ENCODE measurements at places on chromosomes 2 and 18.

DNA sequence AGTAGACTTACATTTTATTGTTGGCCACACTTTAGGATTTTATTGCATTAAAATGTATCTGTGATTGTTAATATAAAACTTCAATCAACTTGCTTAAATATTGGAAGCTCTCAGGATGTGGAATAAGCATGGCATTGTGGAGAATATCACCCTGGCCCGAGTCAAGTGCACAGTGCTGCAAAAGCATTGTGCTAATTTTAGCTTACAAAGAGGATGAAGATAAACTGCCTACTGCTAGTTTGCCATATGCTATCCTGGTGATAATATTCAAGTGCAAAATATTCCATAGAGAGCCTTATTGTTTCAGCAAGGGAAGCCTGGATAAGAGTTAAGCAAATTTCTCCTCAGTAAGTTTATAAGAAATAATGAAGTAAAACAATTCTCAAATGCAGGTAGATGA is 54.5 kb downstream of the MEIS1 start:
- DNase-seq: no peak

DNA sequence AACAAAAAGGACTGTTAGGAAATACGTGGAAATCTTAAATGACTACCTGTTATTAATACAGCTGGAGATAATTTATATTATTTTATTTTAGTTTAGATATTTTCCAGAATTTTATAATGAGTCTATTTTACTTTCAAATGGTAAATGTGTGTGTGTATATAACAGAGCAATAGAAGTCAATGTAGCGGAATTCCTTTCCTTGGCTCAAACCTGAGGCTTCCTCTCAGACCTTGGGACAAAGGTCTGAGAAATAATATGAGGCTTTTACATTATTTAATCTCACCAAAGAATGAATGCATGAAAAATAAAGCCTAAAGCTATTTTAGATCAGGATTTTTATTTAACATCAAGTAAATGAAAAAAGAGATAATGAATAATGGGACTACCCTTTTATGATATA is 65.7 kb downstream of the SLC8A1 start:
- DNase-seq: no peak

DNA sequence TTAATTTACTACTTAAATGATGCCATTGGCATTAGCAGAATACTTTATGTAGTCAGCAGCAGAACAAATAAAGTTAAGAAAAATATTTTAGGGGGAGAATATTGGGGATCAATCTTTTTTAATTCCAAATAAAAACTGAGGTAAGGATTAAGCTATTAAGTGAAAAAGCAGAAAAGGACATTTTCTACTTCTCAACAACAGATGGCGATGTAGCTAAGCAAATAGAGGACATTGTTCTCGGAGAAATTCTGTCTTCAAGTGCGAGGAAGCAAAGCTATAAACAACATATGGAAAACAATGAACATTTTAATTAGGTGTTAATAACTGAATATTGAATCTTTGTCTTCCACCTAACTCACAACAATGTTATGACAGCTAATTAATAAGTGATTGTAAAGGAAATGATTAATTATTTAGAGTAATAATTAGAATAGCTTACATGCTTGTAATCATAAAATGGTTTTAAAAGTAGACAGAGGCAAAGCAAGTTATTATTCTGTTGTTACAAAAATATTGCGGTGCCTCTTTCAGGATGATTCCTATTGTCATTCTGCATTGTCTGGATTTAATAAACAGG is 32.9 kb upstream of the CCDC93 start:
- peak; percentile 44 for DNase-seq

DNA sequence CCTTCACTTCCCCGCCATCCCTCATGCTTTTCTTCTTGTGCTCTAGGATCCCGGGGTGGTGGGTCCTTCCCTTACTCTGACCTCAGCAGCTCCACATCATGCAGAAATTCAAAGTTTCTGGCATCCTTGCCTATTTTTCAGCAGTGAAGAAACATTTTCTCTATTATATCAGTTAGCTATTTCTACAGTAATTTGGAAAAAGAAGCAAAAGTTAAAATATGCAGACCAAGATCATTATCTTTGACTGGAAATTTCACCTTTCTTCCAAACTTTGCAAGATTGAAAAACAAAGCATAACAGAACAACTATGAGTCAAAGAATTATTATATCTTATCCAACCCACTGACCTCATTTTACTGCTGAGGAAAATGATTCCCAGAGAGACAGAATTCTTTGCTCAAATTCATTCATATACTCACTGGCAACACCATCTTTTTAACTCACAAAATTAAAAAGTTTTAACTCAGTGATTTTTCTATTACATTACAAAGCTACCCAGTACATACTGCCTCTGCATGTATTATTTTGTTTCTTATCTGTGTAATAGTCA is 40.5 kb downstream of the ANTXR1 start:
- DNase-seq: no peak

DNA sequence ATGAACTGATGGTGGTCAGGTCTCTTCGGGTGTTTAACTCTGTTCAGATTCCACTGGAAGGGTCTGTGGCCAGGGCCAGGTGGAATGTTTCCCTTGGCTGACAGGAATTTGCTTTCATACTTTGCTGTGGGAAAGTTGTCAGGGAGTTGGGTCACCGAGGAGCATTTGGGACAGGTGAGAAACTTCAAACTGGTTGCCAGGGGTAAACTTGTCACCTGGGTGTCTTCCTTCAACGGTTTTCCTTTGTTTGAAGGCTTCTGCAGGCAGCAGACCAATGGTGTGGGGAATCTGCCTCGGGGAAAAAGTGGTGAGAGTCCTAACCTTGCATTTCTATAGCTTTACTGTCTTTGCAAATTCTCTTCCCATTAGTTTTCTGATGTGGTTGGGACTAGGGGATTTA is 92.2 kb downstream of the TGFA start:
- no peak for DNase-seq

DNA sequence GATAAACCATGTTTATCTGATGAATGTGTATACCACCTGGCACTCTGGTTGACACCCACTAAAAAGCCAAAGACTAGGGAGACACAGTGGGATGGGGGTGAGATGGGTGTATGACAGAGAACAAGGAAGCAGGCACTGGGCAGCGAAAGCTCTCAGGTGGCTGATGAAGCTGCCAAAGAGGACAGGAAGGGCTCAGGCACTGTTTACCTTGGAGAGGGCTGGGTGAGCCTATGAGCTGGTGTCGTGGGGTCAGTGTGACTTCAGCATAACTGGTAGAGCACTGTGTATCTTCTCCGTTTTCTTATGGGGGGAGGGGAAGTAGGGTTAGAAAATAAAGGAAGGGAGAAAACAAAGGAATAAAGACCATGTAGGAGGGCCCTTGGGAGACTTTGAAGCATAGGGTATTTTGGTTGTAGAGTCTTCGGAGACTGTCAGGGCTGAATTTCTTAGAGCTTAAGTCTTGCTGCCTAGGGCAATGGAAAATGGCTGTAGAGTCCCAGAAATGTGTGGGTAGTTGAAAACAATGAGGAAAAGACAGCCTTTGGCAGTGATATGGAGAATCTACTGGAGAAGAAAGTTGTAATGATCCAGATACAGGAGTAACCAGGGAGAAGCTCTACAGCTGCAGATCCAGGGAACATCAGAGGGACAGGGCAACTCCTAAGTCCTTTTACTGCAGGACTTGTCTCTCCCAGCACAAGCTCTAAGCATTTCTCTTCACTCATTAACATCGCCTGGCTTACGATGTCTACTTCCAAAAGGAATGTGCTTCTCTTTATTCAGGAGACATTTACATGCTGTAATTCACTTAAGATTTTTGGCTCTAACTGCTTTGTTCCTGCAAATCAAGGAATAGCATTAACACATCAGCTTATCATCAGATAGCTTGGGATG is 120.0 kb downstream of the AQP4 start:
- DNase-seq: no peak

DNA sequence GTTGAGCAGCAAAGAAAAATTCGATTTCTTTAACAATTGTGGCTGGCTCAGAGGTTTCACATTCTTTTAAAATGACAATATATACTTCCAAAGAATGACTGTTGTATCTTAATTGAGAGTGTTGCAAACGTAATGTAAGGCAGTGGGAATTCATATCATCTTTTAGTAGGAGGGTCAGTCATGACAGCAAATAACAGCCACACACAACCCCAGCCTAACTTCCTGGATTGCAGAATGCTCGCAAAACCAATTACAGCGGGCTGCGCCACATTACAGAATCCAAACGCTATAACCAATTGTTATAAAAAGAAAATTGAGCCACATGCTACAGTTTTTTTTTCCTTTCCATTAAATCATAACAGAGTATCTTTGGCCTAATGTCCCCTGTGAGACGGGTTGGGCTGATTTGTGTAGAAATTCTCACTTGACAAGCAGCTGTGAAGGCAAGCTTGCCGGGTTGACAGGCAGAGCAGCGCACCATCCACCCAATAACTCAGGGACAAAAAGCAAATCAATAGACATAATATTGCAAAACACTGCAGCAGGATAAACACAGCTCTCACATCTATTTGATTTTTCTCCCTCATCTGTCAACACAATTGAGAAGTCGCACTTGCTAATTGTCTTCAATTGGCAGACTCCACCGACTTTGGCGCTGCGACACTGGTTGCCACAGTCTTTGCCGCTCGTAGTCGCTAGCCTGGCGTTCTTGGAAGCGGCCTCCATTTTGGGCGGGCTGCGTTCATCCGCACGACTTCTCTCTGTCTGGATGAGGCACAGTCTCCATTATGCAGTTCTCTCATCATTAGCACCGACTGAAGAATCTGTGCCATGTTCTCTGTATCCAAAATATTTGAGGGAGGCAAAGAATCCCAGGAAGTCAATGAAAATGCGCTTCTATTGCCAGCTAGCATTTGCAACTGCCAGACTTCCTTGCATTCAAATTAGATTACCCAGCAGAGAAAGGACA is 95.0 kb upstream of the CCDC68 start:
- DNase-seq: no peak

DNA sequence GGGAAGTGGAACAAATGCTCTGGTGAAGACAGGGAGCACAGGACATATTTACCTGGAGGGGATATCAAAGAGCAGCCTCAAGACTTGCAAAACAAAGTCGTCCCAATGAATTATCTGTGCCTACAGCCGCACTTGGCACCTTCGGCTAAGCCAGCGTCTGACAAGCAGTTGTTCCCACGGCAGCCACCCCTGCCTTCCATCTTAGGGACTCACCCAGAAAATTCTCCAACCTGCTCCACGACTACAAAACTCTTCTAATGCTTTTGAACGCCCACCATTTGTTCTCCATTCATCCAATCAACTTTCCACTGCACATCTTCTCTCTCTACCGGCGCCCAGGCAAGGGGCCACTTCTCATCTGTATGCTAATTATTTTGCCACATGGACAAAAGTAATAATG is 7.0 kb downstream of the MYT1L start:
- no peak for DNase-seq

GRCh38 chr2:67137699-67138098 is 259.4 kb upstream of the ETAA1 start:
- DNase-seq: no peak

DNA sequence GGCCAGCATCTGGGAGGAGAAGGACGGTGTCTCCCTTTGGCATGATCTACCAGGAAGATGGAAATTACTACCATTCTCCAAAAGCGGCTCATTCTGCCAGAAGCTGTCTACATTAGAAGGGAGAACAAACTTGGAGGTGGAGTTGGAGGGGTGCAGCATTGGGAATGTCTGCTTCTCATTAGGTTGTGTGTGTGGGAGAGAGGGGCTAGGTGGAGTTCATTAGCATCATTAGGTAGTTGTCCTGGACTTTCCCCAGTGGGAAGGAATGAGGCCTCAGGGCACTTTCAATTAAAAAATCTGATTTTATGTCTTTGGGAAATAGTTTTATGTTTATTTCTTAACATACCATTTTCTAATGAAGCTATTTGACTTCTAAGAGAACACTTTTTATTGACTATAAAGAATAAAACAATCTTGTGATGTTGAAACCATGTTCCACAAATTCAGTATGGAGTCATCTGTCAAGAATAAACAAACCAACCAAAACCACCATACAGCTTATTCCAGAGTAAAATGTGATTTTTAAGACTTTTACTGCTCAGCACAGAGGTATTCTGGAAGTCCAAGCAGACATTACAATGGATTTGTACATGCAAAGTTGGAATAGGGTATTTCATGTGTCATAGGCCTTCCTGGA is 60.6 kb downstream of the VAPA start:
- DNase-seq: no peak

DNA sequence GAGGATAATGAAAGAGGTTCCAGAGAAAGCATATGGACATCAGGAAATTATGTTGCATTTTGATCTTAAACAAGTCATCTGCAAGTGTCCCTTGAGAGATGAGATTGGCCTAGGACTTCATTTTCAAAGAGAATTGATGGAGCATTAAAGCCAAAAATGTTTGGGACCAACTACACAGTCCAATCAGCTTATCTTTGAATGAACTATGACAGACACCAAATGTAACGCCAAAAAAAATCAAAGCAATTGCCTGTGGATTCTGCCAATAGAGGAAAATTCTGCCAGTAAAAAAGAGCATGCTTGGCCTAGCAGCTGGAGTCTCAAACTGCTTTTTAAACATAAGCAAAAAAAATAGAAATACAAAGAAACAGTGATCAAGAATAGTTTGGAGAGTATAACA is 594.5 kb upstream of the CHAC2 start:
- DNase-seq: no peak

- DNase-seq: no peak
Measured at GRCh38 chr2:137879121-137879520, 85.2 kb upstream of the HNMT start.

DNA sequence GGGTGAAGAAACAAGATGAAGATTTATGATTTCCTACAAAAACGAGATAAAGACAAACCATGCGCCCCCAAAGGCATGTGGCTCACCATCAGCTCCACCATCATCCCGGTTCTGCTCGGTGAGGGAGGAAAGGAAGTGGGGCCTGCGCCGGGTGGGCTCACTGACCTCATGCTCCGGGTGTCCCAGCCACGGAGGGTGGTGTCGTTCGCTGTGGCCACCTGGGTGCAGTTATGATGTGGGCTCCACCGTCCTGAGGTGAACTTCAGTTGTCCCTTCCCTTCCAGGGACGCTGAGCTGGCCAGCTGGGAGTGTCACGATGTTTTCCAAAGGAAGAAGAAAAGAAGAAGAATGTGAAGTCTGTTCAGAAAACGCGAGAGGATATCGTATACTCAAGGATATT is 180.9 kb downstream of the EIPR1 start:
- DNase-seq: no peak

DNA sequence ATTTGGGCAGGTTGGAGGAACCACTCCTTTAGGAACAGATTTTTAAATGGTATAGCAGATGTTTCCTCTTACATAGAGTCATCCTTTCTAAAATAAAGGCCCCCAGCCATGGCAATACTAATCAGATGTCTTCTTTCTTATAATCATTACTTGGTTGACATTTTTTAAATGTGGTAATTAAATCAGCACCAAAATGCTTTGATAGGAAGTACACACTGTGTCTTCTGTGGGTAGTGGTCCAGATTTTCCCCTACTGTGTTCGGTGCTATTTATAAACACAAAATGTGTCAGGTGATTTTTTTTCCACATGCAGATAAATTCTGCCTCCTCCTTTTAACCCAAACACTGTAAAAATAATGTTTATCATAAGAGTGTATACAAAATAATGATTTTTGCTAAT is 200.9 kb upstream of the DTNA start:
- DNase-seq: no peak

GRCh38 chr2:67927501-67927900 is 135.3 kb downstream of the C1D start:
- no peak for DNase-seq

GRCh38 chr2:173254659-173255058 is 100.0 kb upstream of the CDCA7 start:
- DNase-seq: no peak

- DNase-seq: peak; percentile 26
Measured at GRCh38 chr2:199315299-199316179, 142.2 kb downstream of the SATB2 start.

Measured in erythroblast (primary cell).